GM12864 (cell line): ENCODE measurements at places on chromosomes 6 and 20.

GRCh38 chr6:25900843-25901242 is 26.8 kb upstream of the SLC17A3 start:
- DNase-seq, result no peak

- DNase-seq, result no peak
Observed at GRCh38 chr6:34437644-34437970, 11.7 kb upstream of the RPS10 start.

GRCh38 chr6:6320901-6321300 is 439 bp upstream of the F13A1 start:
- DNase-seq, result no peak

GRCh38 chr20:35297155-35297554 is 4.9 kb upstream of the FAM83C start:
- no peak for DNase-seq

GRCh38 chr6:130583268-130583667 is 217.5 kb downstream of the TMEM200A start:
- no peak for DNase-seq

- no peak for DNase-seq
Observed at GRCh38 chr20:11302436-11302835, 615.3 kb upstream of the BTBD3 start.

DNA sequence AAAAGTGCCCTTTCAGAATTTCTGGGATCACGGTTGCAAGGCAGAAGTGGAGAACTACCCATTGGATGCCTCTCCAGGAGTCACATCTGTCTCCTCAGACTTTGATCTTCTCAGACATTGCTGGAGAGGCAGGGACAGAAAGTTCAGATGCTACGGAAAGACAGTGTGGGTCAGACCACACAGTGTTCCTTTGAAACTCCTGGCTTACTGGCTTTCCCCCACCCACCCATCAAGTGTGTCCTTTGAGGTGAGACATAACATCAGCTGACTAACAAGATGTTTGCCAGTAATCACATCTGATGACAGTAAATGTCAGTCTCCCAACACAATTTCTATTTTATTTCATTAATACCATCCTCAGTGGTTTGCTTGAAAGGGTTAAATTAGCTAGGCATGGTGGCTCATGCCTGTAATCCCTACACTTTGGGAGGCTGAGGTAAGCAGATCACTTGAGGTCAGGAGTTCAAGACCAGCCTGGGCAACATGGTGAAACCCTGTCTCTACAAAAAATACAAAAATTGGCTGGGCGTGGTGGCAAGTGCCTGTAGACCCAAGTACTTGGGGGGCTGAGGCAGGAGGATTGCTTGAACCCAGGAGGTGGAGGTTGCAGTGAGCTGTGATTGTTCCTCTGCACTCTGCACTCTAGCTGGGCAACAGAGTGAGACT is 67.2 kb upstream of the SNX9 start:
- DNase-seq, result no peak

- no peak for DNase-seq
Observed at GRCh38 chr6:91020744-91021143, 433.9 kb upstream of the MAP3K7 start.

- peak; percentile 27 for DNase-seq
Observed at GRCh38 chr6:130293800-130294199, 71.0 kb upstream of the SAMD3 start.

DNA sequence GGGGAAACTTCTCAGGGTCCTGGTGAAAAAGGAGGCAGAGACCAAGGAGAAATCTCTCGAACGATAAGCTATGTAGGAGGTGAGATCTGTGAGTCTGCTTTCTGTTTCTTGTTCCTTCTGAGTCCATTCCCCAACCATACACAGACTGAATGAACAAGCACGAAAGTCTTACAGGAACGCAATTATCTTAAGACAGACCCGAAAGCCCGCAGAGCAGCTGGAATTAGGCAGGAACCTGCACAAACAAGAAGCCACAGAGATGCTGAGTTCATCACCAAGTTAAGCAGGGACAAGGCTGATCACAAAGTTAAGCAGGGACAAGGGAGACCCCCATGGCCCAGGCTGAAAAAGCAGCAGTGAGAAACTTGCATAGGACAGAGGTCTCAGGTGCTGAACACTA is 21.4 kb upstream of the NELFCD start:
- DNase-seq, result no peak

- no peak for DNase-seq
Observed at GRCh38 chr20:36777167-36777566, 3.6 kb upstream of the DSN1 start.

- no peak for DNase-seq
Observed at GRCh38 chr6:37006793-37007339, 1.4 kb downstream of the FGD2 start.

- no peak for DNase-seq
Observed at GRCh38 chr6:68544450-68544849, 90.6 kb upstream of the ADGRB3 start.

GRCh38 chr20:62051144-62051543 is 14.5 kb downstream of the TAF4 start:
- no peak for DNase-seq

DNA sequence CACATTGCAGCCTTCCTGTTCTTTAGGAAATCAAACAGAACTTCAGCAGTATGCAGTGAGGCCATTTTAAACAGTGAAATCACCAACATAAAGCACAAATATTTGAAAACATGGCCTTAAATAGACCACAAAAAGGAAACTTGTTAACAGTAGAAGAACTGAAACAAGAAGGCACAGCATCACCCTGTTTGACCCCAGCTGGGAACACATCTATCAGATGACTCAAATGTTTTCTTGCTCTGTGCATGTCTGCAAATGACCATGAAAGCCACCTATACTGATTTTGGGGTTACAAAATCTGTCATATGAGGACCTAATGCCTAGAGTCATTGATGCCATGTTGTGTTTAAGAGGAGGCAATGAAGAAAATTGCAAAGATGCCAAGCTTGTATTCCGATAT is 123.8 kb upstream of the ADGRF1 start:
- DNase-seq, result peak; percentile 36

- no peak for DNase-seq
Observed at GRCh38 chr20:42688576-42688975, 501.1 kb downstream of the PTPRT start.

GRCh38 chr20:47773371-47773786 is 11.9 kb downstream of the SULF2 start:
- no peak for DNase-seq

- no peak for DNase-seq
Observed at GRCh38 chr6:156378853-156379252, 398.3 kb upstream of the ARID1B start.

DNA sequence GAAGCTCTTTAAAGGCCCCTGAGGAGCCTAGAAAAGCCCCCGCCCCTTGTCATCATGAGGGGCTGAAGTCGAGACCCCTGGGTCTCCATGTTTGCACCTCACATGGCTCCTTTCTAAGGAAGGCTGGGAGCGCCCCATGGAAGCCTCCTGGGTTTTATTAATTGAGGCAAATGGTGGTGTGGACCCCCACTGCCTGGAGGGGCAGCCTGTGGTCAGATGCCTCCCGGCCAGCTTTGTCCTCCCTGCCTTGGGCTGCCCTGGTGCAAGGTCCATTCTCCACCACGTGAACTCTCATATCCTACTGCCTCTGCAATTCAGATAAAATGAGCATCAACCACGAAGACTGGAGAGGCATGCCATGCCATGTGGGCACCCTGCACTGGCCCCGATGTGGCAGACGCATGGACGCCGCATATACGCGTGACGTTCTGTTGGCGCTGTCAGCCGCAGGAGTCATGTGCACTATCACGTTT is 295.5 kb downstream of the TAF4 start:
- no peak for DNase-seq

DNA sequence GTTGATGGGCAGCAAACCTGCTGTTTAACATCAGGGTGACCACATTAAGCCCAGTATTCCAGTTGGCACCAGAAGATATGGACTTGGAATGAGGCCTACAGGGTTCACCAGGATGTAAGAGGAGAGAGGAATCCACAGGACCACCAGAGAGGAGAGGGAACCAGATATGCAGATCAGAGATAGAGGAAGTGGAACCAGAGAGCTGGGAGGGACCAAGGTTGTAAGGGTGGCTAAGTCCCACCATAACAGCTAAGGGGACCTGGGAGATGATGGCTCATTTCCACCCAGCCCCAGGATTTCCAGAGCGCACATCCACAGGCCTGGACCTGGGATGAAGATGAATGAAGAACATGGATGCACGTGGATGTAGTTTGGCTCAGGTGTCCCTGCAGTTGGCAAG is 11.1 kb downstream of the BTN2A1 start:
- no peak for DNase-seq

GRCh38 chr6:50285735-50286134 is 236.0 kb upstream of the DEFB112 start:
- DNase-seq, result no peak

- DNase-seq, result no peak
Observed at GRCh38 chr6:156985309-156985708, 208.1 kb downstream of the ARID1B start.

- no peak for DNase-seq
Observed at GRCh38 chr6:25174678-25175077, 104.5 kb upstream of the CARMIL1 start.

DNA sequence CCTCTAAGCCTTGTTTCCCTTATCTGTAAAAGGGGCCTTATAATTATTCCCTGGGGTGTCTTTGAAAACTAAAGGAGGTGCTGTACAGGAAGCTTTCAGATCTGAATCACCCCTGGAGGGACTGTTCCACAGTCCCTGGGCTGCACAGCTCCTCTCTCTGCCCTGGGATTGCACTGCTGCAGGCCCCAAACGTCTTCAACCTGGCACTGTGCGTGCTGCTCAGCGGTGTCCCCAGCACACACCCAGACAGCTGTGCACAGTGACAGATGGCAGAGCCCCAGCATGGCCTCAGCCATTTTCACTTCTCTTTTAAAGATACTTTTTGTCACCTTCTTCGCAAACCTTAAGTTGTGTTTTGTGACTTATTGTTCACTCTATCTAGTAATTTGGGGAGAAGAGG is 50.7 kb upstream of the INSM1 start:
- DNase-seq, result peak; percentile 34

DNA sequence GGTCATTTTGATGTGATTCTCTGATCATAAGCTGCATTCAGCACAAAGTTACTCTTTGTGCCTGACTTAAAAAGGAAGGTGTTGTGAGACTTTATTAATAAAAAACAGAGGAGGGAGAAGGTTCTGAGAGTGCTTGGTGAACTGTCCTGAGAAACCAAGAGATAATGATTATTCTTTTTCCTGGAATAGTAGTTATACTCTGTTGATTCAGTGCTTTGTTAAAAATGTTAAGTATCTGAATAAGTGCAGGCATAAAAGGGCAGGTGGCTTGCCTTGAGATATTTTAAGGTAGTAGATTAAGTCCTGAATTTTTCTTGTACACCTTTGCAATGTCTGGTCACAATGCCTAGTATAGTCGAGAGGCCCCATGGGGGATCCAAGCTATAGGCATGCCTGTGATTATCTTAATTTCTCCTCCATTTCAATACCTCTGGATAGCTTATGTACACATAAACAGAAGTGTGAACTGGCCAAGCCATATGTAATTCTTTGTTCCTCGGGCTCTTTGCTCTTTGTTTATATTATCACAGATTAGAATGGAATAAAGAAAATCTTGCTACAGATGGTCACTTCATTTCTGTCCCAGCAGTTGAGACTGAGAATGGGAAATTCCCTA is 50.0 kb downstream of the SOBP start:
- DNase-seq, result no peak

DNA sequence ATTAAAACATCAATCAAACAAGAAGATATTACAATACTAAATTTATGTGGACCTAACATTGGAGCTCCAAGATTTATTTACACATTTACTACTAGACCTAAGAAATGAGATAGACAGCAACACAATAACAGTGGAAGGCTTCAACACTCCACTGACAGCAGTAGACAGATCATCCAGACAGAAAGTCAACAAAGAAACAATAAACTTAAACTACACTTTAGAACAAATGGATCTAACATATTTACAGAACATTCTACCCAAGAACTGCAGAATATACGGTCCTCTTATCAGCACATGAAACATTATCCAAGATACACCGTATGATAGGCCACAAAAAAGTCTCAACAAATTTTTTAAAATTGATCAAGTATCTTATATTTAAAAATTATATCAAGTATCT is 27.0 kb downstream of the SLC17A1 start:
- DNase-seq, result no peak

- DNase-seq, result no peak
Observed at GRCh38 chr6:26328265-26328844, 36.6 kb upstream of the BTN3A2 start.

DNA sequence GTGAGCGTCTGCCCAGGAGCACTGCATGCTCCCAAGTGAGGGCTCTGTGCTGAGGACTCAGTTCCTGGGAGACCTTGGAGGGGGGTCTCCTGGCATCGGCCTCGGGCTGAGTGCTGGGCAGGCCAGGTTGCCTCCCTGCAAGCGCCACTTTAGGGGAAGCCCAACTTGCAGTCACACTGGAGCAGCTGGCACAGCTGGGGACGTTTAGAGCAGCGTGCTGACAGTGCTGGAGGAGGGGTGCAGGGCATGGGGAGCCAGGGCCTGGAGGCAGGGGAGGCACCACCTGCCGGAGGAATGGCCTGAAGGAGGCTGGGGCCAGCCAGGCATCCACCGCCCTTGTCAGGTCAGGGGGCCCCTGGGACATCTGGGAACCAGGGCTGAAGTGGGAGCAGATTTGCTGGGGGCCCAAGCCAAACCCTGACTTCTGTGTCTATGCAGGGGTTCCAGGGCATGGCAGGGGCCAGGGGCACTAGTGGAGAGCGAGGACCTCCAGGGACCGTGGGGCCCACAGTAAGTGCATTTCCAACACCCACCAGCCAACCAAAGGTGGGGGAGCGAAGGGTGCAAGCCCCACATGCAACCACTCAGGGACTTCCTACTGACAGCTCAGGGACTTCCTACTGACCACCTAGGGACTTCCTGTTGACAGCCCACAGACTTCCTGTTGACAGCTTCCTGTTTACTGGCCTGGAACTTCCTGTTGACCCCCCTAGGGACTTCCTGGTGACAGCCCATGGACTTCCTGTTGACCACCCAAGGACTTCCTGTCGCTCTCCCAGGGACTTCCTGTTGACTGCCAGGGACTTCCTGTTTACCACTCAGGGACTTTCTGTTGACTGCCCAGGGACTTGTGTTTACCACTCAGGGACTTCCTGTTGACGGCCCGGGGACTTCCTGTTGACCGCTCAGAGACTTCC is 33.6 kb downstream of the COL20A1 start:
- DNase-seq, result no peak

DNA sequence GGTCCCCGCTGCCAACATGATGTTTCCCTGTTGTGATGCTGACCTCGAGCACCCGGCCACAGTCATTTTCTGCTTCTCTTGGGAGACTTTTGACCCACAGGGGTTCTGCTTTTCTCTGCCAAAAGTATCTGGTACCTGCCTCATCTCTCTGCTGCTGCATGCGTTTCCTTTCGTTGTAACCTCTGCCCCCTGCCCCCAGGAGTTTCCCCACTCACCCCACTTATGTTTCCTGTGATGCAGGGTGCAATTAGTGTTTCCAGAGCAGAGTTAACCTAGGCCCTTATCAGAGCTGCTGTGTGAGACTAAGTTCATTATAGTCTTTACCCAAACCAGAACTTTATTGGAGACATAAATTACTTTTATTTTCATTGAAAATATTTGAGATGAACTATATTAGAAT is 65.2 kb upstream of the EDN3 start:
- DNase-seq, result no peak

- no peak for DNase-seq
Observed at GRCh38 chr6:167524261-167525111, 199.6 kb downstream of the TTLL2 start.
